ENCODE measurements at places on chromosomes 6 and 20.

- no peak for DNase-seq
Measured at GRCh38 chr6:47701363-47701762, 3.0 kb downstream of the ADGRF4 start.

DNA sequence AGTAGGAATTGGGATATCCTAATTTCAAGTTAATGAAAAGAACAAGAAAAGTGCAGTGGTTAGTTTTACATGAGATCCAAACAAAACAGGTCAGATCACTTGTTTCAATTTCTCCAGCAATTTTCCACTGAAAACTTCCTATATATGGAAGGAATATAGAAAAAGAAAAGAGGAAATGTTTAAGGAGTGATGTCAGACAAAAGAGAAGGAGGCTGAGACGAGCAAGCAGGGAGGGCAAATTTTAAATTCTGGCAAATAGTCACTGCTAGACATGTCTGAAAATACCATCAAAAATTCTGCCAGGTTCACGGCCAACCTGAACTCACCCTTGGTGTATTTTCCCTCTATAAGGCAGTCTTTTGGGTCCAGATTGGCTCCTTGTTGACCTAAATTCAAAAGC lies 9.5 kb upstream of the NUP153 start:
- DNase-seq: peak; percentile 19

DNA sequence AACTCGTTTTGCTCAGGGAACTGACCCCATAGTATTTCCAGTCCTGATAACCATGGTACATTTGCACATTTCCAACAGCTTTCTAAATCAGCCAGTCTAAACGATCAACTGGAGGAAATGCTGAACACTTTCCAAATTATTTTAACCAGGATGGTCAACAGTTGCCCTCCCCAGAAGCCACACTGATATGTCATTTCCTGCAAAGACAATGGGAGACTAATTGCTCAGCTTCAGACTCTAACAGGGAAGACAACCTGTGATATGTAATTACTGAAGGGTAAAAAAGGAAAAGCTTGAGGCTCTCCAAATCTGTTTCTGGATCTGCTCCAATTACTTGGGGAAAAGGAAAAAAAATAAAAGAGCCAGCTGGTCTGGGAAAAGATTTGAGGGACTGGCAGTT lies 88.8 kb downstream of the FYN start:
- no peak for DNase-seq

GRCh38 chr6:31466466-31466865 lies 31.5 kb upstream of the MICB start:
- DNase-seq: no peak

GRCh38 chr6:136564180-136564579 lies 14.0 kb upstream of the MAP7 start:
- DNase-seq: no peak
